CD4-positive, alpha-beta T cell treated with Interleukin-1 beta for 1 hour (primary cell): ENCODE measurements at places on chromosomes 1 and 21.

GRCh38 chr21:28821276-28822122 is 171.2 kb downstream of the LTN1 start:
- DNase-seq: no peak

DNA sequence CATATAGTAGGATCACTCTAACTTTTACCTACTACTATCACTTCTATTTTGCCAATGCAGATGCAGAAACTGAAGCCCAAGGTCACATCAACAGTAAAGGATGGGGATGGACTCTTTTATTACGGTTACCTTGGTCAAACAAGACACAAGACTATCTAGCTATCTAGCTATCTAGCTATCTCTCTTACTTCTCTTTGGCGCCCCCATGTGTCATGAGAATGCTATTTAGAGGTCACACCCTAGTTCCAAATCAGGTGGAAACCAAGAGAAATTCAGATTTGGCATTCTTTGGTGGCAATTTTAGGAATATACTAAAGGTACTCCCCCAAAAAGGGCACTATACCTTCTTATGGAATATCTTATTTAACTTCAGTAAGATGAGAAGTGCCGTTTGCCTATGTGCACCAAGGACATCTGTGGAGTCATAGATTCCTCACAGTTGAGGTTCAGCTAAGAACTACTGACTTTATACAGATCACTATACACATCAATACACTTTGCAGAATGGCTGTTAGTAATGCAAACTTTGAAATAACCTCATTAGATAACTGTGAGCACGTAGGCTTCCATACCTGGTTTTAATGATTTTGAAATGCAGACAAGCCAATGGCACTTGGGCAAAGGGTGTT is 6.7 kb downstream of the ZNF648 start:
- peak; percentile 10 for DNase-seq

DNA sequence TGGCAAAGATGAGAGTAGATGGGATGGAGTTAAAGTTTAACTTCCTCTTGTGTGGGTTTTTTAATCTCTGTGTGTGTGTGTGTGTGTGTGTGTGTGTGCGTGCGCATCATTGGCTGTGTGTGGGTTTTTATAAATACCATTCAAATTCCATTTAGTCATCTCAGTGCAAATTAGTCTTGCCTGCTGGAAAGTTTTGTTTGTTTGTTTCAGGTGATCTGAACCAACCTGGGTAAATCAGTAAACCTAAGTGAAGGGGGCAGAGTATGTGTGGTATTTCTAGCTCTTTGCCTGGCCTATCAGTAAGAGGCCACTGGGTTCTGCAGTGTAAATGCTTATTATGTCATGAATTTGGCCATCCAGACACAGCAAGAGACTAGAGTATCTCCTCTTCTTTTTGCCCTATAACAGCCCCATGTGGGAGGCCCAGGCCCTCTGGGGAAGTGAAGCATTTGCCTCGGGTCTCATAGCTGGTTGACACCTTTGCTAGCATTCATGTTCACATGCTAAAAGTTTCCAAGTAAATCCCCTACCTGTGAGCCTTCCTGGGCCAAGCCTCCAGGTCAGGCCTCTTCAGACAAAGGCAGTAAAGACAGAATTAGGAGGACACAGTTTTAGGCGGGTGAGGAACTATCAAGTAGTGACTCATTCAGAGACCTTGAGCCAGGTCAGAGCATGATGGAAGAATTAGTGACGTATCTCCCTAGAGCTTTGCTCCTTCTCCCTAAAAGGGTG is 14.7 kb downstream of the INTS3 start:
- DNase-seq: peak; percentile 13

- DNase-seq: no peak
These were observed 176.3 kb downstream of the AJAP1 start for GRCh38 chr1:4830707-4831106.

DNA sequence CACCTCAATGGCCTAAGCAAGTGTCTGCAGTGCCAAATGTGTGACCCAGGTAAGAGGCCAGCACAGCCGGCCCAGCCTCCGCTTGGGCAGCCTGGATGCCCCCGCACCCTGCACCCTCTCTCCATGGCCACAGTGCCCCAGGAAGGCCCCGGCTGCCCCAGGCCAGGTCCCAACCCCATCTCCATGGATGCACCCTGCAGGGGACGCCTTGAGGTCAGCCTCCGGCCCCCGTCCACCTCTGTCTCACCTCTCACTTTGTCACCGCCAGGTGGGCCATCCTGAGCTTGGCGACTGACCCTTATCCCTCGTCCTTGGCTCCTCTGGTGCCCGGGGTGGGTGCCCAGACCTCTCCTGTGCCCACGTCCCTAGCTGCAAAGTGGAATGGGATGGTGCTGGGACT is 2.2 kb downstream of the TNFRSF14 start:
- DNase-seq: no peak

DNA sequence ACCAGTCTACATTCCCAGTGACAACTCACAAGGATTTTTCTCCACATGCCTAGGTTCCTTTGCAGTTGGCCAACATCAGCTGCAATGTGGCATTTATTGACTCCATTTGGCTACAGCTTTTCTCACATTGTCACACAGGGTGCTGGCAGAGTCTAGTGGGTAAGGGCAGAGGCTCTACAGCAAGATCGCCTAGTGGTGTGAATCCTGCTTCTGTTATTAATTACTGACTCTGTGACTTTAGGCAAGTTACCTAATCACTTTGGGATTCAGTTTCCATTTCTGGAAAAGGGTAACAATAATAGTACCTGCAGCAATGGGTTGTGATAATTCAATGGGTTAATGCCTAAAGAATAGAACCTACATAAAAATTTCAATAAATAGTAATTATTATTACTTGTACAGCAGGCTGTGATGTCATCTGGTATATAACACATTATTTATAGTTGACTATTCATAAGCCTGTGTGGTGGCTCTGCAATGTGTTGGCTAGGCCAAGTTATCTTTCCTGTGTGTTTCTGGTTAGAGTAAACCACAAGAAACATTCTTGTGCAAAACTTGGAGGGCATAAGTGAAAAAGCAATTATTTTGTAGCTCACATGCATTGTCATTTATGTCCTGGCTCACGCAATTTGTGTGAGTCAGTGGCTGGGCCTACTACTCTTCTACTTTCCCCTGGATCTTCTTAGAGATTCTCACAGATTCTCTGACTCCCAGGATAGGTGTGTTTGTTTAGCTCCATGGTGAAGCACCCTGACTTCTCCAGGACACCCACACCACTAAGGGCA is 59.5 kb downstream of the PTGS2 start:
- peak; percentile 31 for DNase-seq

DNA sequence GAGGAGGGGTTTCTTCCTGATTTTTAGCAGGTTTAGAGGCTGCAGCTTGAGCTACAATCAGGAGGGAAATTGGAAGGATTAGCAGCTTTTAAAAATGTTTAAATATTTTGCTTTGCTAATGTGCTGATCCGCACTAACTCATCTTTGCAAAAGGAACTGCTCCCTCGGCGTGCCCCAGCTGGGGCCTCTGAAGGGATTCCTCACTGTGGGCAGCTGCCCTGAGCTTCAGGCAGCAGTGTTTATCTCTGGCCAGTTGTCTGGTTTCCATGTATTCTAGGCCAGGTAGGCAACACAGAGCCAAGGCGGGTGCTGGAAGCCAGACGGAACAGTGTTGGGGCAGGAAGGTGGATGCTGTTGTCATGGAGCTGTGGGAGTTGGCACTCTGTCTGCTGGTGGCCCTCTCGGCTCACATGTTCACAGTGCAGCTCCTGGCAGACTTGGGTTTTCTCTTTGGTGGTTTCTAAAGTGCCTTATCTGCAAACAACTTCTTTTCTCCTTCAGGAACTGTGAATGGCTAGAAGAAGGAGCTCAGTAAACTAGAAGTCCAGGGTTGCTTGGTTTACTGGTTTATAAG is 18.9 kb downstream of the NECAP2 start:
- DNase-seq: no peak

DNA sequence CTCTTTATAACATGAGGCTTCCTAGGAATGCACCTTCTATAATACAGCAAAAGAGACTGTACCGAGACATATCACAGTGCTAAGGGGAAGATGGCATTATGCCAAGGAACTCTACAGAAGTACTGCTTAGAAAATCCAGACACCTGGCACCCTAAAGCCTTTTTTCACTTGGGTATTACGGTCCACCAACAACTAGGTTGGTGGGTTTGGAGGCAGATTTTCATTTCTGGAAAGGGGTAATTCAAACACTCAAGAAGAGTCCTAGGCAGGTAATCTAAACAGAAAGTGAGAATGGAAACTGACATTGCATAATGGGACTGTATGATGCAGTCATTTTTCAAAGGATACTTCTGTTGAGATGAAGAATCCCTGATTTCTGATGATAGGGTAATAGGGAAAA is 19.6 kb downstream of the SCMH1 start:
- DNase-seq: no peak
